Myometrial cell (primary cell): ENCODE measurements at places on chromosomes 3 and 15. TPM values are rescaled to one million over a fixed set of nuclear protein-coding genes. Genes with fewer than 3 reads are reported as not detected.

LHFPL4 gene
- not detected in 2 replicates for total RNA-seq

AGBL1 gene
- not detected in 2 replicates for total RNA-seq

RTP4 gene
- total RNA-seq = 2.1 and 2.9 TPM in 2 replicates

CHST13 gene
- not detected in 2 replicates for total RNA-seq

RAD51 gene
- 5.5 and 6.3 TPM in 2 replicates for total RNA-seq

MME gene
- 431 and 481 TPM in 2 replicates for total RNA-seq

SPINK8 gene
- total RNA-seq = not detected in 2 replicates

PRR23E gene
- total RNA-seq = not detected in 2 replicates

GPR176 gene
- 88.4 and 93.1 TPM in 2 replicates for total RNA-seq

GOLGA8N gene
- total RNA-seq = 0.71 and 2.3 TPM in 2 replicates

CFAP100 gene
- total RNA-seq = not detected in 2 replicates

BDH1 gene
- 3.9 and 6.1 TPM in 2 replicates for total RNA-seq

ITIH3 gene
- not detected in 2 replicates for total RNA-seq
